ENCODE measurements at places on chromosomes 13 and 19. TPM values are rescaled to one million over a fixed set of nuclear protein-coding genes. Genes with fewer than 3 reads are reported as not detected.

DNA sequence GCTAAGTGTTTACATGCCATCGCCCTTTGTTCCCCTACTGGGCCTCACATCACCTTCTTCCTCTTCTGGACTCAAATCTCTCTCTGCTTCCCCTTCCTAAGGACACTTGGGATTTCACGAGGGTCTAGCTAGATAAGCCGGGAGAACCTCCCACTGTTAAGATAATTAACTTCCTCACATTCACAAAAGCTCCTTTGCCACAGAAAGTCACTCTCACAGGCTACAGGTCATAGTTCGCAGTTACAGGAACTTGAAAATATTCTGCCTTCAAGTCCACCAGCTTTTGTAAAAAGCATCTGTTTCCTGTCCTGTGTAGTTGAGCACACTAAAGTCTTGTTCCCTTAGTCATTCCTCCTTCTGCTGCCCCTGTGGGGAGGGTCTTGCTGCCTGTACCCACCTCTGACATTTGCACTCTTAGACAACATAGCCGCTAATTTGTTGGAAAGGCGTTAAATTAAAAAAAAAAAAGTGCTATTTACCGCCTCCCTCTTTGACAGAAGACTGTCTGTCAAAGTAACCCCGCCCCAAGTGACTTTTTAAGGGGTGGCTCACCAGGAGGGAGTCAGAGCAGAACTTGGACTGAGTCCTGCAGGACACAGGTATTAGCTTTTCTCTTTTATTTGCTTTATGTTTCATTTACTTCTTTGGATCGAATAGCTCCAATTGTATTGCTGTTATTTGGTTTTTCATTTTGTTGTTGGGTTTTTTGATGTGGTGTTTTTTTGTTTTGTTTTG lies 26.8 kb upstream of the CEACAM21 start:
- H3K4me3 ChIP-seq: no peak overlapping the region
- no peaks in the 10 kb centered on the region for H3K4me1 ChIP-seq
- no peak for DNase-seq
- no peaks in the 10 kb centered on the region for H3K36me3 ChIP-seq
- H3K27ac ChIP-seq: peak overlapping the region; percentile 59

- no peaks in the 10 kb centered on the region for H3K27me3 ChIP-seq
- H3K4me1 ChIP-seq: no peaks in the 10 kb centered on the region
- no peak overlapping the region for H3K4me3 ChIP-seq
- no peak for DNase-seq
- H3K36me3 ChIP-seq: no peaks in the 10 kb centered on the region
- H3K27ac ChIP-seq: no peak overlapping the region
These were observed 297.1 kb downstream of the UQCRFS1 start for GRCh38 chr19:28915737-28916460.

DNA sequence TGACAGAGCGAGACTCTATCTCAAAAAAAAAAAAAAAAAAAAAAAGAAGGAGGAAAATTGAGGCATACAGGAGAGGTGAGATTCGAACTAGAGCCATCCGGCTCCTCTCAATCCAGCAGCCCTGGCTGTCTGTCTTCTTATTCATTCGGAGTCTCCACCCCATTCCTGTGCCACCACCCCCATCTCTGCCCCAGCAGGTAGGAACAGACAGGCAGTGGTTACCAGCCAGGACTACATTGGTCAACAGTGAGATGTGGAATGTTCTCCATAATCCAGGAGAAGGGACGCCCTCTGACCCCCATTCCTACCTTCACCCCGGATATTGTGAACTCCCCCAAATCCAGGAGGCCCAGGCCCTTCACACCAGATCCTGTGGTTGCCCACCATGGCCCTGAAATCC lies 6.6 kb upstream of the S1PR2 start:
- no peak for DNase-seq
- H3K36me3 ChIP-seq: no peaks in the 10 kb centered on the region

The CPB2 gene
- 0.28 TPM for total RNA-seq

DNA sequence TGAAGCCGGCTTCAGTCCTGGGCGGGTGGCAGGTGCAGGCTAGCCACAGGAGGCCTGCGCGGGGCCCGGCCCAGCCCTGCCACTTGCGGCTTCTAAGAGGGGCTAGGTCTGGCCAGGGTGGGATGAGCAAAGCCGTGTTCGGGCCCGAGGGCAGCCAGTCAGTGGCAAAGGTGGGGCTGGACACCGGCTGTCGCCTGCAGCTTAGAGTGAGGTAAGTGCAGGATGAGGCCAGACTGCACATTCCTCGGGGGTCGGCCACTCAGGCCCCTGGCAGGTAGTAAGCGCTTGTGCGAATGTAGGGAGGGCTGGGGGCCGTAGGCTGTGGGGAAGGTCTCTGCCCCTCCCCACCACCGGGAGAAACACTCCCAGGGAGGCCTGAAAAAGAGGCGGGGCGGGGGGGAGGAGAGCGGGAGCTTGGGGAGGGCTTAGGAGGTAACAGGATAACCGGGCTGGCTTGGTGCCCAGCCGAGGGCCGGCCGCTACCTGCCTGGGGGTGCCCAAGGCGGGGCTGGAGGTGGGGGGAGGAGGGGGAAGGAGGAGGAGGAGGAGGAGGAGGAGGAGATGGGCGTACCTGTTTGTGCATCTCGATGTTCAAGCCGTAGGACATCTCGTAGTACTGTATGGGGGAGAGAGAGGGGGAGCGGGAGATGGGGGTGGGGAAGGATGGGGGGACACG lies 6.4 kb downstream of the TLE5 start:
- no peak overlapping the region for H3K4me3 ChIP-seq
- H3K36me3 ChIP-seq: no peaks in the 10 kb centered on the region
- peak; percentile 65 for DNase-seq
- peaks cover 29% of the 10 kb centered on the region for H3K4me1 ChIP-seq
- peak overlapping the region; percentile 82 for H3K27ac ChIP-seq

GRCh38 chr13:114339857-114340534 lies 25.7 kb downstream of the CHAMP1 start:
- H3K4me3 ChIP-seq: no peak overlapping the region
- no peak for DNase-seq
- no peaks in the 10 kb centered on the region for H3K27me3 ChIP-seq
- no peaks in the 10 kb centered on the region for H3K4me1 ChIP-seq

The CABP5 gene
- not detected for total RNA-seq

DNA sequence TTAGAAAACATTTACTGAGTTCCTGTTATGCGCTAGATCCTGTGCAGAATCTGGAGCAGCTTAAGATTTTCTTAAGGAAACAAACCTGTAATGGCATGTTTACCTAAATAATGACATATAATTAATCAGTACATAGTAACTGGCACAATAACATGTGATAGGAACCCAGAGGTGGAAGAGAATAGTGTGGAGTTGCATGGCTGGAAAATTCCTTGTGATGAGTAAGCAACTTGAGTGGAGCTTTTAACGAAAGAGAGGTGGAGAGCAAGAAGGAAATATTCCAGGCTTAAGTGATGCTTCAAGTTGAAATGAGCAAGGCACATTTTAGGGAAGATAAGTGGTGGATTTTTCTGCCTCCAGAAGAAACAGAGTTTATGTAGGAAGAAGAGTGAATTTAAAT lies 9.2 kb upstream of the GPC5 start:
- no peak overlapping the region for H3K27ac ChIP-seq
- no peaks in the 10 kb centered on the region for H3K27me3 ChIP-seq
- no peaks in the 10 kb centered on the region for H3K4me1 ChIP-seq
- DNase-seq: no peak

DNA sequence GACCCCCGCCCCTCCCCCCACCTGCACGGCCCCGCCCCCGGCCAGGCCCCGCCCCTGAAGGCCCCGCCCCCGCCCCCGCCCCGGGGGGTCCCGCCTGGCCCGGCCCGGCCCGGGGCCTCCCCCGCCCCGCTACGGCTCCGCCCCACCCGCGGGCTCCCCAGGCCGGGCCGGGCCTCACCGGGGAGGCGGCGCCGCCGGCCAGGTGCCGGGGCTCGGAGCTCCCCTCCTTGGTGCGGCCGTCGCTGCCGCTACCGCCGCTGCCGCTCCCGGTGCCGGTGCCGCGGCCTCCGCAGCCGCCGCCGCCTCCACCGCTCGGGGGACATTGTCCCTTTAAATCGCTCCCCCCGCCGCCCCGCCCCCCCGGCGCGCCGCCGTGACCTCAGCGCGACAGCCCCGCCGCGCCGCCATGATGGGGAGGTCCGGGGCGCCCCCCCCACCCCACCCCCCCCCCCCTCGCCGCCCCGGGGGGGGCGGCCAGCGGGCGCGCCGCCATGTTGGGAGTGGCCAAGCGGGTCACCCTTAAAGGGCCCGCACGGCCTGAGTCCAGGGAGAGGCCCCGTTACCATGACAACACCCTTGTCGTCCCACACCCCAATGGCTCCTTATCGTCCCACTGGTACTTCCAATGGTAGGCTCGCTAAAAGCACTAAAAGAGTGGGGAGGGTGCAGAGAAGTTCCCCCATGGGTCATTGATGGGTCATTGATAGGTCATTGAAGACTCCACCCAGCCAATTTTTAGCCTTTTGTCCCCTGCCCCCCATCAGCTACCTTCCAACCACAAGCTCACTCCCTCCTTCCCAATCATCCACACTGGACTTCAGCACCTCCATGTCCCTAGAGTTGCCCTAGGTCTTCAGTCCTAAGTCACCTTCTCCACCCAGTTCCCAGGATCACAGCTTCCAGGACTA lies at the start of gene WIZ:
Gene WIZ, minus strand, starts transcription at position 337 of the 908 bp plus-strand sequence. CDS start 1,649 bp downstream, outside the sequence.
- H3K4me3 ChIP-seq: peak within 1 kb of the TSS; percentile 61
- no peaks in the 10 kb centered on the region for H3K4me1 ChIP-seq
- no peaks in the 10 kb centered on the region for H3K36me3 ChIP-seq
- peak; percentile 88 for DNase-seq
- peak within 1 kb of the TSS; percentile 66 for H3K27ac ChIP-seq
- H3K27me3 ChIP-seq: no peaks in the 10 kb centered on the region

DNA sequence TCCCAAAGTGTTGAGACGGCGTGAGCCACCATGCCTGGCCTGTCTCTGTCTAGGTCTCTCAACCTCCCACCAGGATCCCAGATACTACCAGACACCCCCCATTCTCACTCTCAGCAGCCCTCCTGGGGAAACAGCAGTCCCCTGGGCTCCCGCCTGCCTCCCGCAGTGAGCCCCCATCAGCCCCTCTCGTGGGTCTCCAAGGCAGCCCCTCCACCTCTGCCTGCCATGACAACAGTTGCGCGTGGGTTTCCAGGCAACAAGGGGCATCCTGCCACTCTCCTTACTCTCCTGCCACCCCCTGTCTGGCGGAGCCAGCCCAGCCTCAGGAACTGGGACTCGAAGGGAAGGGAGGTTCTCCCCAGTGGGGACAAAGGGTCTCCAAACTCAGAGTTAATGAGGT lies 5.2 kb downstream of the LRRC4B start:
- DNase-seq: no peak
- H3K36me3 ChIP-seq: no peaks in the 10 kb centered on the region
- H3K4me1 ChIP-seq: no peaks in the 10 kb centered on the region
- no peak overlapping the region for H3K4me3 ChIP-seq
- peaks cover 8% of the 10 kb centered on the region for H3K27me3 ChIP-seq

- peak overlapping the region; percentile 10 for H3K27ac ChIP-seq
- peak; percentile 67 for DNase-seq
- no peaks in the 10 kb centered on the region for H3K27me3 ChIP-seq
These were observed 34.4 kb downstream of the PIP5K1C start for GRCh38 chr19:3665681-3666544.

The PABPC3 gene
- 0.15 TPM for total RNA-seq

- H3K4me1 ChIP-seq: no peaks in the 10 kb centered on the region
- no peak overlapping the region for H3K4me3 ChIP-seq
- no peaks in the 10 kb centered on the region for H3K27me3 ChIP-seq
- H3K27ac ChIP-seq: no peak overlapping the region
These were observed 323.6 kb downstream of the DLEU7 start for GRCh38 chr13:50519866-50520265.

GRCh38 chr19:9308091-9308770 lies 1.4 kb downstream of the ZNF699 start:
- H3K4me1 ChIP-seq: no peaks in the 10 kb centered on the region
- peak overlapping the region; percentile 90 for H3K4me3 ChIP-seq
- no peak for DNase-seq
- H3K36me3 ChIP-seq: no peaks in the 10 kb centered on the region
- H3K27me3 ChIP-seq: no peaks in the 10 kb centered on the region
- no peak overlapping the region for H3K27ac ChIP-seq

DNA sequence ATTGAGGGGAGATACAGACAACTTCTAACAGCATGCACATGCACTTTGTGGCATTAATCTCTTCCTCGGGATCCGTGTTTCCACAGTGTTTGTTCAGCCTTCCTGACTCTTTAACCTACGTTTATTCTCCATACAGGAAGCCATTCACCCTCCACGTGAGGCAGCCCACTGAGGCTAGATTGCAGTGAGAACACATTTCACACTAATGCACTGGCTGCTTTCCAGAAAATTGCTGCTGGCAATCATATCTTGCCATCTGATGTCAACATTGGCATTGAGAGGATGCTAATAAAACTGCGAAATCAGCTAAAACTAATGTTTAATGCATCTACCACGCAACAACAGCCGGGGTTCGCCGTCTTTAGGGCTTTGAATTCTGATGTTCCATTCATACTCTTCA lies 30.0 kb downstream of the DCLK1 start:
- H3K36me3 ChIP-seq: no peaks in the 10 kb centered on the region
- no peak for DNase-seq
- no peaks in the 10 kb centered on the region for H3K27me3 ChIP-seq
- no peaks in the 10 kb centered on the region for H3K4me1 ChIP-seq
- no peak overlapping the region for H3K4me3 ChIP-seq

- no peaks in the 10 kb centered on the region for H3K27me3 ChIP-seq
- no peaks in the 10 kb centered on the region for H3K36me3 ChIP-seq
- H3K4me3 ChIP-seq: peak overlapping the region; percentile 58
These were observed 718 bp downstream of the CDK8 start for GRCh38 chr13:26254583-26255111.

DNA sequence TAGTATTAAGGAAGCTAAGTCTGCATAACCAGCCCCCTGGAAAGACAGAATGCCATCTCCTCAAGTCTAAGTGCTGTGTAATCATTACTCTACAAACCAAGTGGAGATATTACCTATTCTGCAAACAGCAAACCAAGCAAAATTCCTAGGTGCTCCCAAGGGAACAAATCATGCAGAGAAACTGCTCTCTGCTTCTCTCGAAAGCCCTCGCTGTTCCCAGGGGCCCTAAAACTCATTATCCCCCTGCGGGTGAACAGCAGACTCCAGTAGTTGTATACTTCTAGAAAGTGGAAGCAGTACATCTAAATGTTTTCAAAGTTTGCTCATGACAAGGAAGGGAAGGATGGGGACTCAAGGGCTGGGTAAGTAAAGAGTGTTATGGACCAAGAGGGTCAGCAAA lies 3.2 kb downstream of the DLEU7 start:
- no peaks in the 10 kb centered on the region for H3K27me3 ChIP-seq
- no peak for DNase-seq
- H3K4me3 ChIP-seq: no peak overlapping the region
- H3K36me3 ChIP-seq: no peaks in the 10 kb centered on the region
- no peaks in the 10 kb centered on the region for H3K4me1 ChIP-seq

The DNM2 gene
- 150 TPM for total RNA-seq

The TSSK6 gene
- total RNA-seq: 2.0 TPM
